ENCODE measurements at places on chromosomes 1 and 21. TPM values are rescaled to one million over a fixed set of nuclear protein-coding genes. Genes with fewer than 3 reads are reported as not detected.

Gene A3GALT2
- total RNA-seq, result not detected

Gene LRRC71
- 0.77 TPM for total RNA-seq

Gene HES2
- total RNA-seq, result 11.1 TPM

DNA sequence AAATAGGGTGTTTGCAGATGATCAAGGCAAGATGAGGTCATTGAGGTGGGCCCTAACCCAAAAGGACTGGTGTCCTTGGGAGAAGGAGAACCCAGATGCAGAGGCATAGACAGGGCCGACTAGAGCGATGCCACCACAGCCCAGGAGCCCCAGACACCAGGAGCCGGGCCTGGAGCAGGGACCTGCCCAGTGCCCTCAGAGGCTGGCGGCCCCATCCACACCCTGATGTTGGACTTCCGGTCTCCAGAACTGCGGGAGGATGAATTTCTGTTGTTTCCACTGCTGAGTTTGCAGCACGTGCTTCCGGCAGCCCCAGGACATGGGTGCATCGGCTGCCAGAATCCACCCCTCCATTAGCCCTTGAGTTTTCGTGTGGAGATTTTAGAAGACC is 7.2 kb upstream of the ACTRT2 start:
- no peak overlapping the region for H3K4me3 ChIP-seq
- H3K36me3 ChIP-seq, result no peaks in the 10 kb centered on the region
- no peaks in the 10 kb centered on the region for H3K4me1 ChIP-seq
- no peak overlapping the region for H3K27ac ChIP-seq
- DNase-seq, result no peak

GRCh38 chr21:38277501-38278131 is 20.8 kb downstream of the KCNJ15 start:
- no peaks in the 10 kb centered on the region for H3K4me1 ChIP-seq
- peaks cover 4% of the 10 kb centered on the region for H3K27me3 ChIP-seq
- H3K27ac ChIP-seq, result no peak overlapping the region
- DNase-seq, result peak; percentile 33
- H3K4me3 ChIP-seq, result no peak overlapping the region

DNA sequence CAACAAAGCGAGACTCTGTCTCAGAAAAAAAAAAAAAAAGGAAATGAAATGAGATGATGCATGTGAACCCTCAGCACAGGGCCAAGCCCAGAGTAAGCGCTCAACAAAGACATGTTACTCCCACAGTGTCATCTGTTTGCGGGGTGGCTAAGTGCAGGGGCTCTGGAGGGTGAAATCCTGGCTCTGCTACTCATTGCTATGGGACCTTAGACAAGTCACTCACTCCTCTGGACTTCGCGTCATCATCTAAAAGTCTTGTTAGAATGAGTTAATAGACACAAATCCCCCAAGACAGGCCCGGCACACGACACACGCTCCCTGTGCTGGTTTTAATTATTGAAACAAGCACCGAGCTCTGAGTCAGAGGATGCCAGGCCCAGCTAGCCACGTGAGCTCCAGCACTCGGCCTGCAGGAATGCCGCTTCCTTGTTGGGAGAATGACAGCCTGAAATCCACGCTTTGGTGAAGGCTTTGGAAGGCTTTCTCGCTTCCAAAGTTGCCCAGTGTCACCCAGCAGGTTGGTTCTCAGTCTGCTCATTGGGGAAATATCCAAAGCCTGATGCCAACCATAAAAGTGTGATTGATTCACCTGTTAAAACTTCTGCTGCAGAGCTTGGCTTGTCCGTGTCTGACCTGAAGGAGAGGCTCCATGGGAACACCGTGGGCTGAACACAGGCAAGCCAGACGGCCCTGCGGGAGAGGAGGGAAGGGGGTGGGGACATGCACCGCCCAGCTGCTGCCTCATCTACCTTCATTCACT is 36.7 kb upstream of the TARDBP start:
- H3K4me1 ChIP-seq, result no peaks in the 10 kb centered on the region
- H3K27me3 ChIP-seq, result no peaks in the 10 kb centered on the region

GRCh38 chr1:177800400-177801088 is 169.3 kb downstream of the SEC16B start:
- H3K36me3 ChIP-seq, result no peaks in the 10 kb centered on the region
- H3K4me1 ChIP-seq, result no peaks in the 10 kb centered on the region
- no peak for DNase-seq
- no peak overlapping the region for H3K4me3 ChIP-seq
- H3K27me3 ChIP-seq, result no peaks in the 10 kb centered on the region
- no peak overlapping the region for H3K27ac ChIP-seq

- H3K27ac ChIP-seq, result no peak overlapping the region
- DNase-seq, result no peak
- no peak overlapping the region for H3K4me3 ChIP-seq
Observed at GRCh38 chr1:60449876-60450275, 376.3 kb upstream of the C1orf87 start.

- no peak overlapping the region for H3K27ac ChIP-seq
- no peak overlapping the region for H3K4me3 ChIP-seq
- no peaks in the 10 kb centered on the region for H3K4me1 ChIP-seq
- H3K27me3 ChIP-seq, result no peaks in the 10 kb centered on the region
- H3K36me3 ChIP-seq, result no peaks in the 10 kb centered on the region
Observed at GRCh38 chr1:62346886-62347285, 27.7 kb upstream of the KANK4 start.

GRCh38 chr1:210777914-210778313 is 356.0 kb downstream of the KCNH1 start:
- H3K4me3 ChIP-seq, result no peak overlapping the region
- DNase-seq, result no peak
- no peaks in the 10 kb centered on the region for H3K4me1 ChIP-seq
- no peak overlapping the region for H3K27ac ChIP-seq

DNA sequence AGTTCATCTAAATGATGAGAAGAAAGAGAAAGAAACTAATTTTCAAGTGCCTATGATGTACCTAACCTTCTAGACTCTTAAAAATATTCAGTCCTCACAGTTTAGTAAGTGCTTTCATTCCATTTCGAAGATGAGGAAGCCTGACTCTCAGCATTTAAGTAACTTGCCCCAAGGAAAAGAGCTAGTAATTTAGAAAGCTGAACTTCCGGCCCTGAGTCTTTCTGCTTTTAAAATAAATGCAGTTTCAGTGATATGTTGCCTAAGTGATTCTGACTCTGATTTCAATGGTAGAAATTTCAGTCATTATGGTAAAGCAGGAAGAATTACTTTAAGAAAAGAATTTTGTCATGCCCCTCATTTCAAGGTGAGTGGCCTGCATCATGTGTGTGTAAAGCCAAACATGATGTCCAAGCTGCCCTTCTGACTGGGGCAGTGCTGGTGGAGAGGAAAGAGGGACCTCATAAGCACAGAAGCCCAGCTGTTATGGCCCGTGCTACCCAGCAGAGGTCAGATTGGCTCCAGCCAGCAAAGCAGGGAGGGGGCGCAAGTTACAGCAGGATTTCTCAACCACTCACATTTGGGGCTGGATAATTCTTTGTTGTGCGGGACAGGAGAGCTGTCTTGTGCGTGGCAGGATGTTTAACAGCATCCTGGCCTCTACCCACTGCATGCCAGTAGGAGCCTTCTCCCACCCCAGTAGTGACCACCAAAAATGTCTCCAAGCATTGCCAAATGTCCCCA is 10.7 kb downstream of the ATP1A4 start:
- H3K4me3 ChIP-seq, result no peak overlapping the region
- no peak for DNase-seq
- no peaks in the 10 kb centered on the region for H3K36me3 ChIP-seq
- no peak overlapping the region for H3K27ac ChIP-seq
- H3K27me3 ChIP-seq, result peaks cover 11% of the 10 kb centered on the region

DNA sequence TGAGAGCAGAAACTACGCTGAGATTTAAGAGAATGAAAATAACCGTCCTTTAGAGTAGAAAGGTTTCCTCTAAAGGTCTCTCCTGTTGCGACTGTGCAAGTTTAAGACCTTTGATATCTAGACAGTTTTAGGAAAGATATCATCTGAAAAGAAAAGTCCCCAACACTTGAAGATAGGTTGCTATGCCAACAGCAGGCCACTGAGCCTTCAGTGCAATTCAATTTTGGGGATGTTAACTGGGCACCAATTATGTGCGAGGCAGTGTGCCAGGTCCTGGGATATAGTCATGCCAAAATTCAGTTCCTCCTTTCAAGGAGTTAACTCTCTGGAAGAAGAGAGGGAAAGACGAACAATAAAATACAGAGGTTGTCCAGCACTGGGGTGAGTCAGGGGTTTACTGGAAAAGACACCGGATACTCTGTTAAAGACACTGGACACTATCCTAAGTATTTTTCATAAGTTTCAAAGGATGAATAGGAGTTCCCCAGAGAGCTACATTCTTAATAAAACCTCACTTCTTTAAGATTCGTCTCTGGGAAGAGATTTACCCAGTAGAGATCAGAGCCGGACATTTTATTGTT is 25.5 kb upstream of the ZNF281 start:
- H3K4me3 ChIP-seq, result no peak overlapping the region
- no peaks in the 10 kb centered on the region for H3K4me1 ChIP-seq
- no peaks in the 10 kb centered on the region for H3K36me3 ChIP-seq

- peaks cover 33% of the 10 kb centered on the region for H3K4me1 ChIP-seq
- no peak for DNase-seq
- H3K4me3 ChIP-seq, result peak overlapping the region; percentile 45
Observed at GRCh38 chr1:207822602-207823451, 71.0 kb downstream of the CD46 start.
